ENCODE measurements at places on chromosomes 4 and X.

GRCh38 chrX:475926-476723 is 89.4 kb upstream of the PPP2R3B start:
- no peak for DNase-seq

GRCh38 chr4:15757054-15757453 is 21.1 kb upstream of the CD38 start:
- DNase-seq, result no peak

DNA sequence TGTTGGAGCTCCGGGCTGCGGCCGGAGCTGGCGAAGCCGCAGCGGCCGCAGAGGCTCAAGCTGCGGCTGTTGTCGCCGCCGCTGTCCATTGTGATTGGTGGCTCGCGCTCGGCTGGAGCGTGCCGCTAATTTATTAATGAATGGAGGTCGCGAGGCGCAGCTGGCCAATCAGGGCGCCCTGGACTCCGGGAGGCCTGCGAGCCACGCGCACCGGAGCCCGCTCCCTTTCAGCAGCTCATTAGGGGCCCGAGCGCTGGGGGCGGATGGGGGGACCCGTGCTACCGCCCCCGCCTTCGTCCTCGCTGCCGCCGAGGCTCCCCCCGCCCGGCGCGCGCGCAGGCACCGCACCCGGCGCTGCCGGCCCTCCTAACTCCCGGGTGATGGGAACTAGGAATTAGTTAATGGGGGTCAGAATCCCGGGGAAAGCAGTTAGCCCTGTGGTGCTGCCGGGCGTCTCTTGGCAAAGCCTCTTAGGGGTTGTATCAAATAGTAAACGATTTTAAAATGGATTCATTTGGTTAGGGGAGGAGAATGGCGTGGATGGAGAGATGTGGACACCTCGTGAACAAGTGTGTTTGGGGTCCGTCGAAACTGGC is 589 bp upstream of the NEUROG2 start:
- no peak for DNase-seq

GRCh38 chrX:39204945-39205344 is 403.7 kb downstream of the MID1IP1 start:
- DNase-seq, result no peak

- no peak for DNase-seq
Observed at GRCh38 chr4:6513678-6514077, 41.3 kb upstream of the PPP2R2C start.

GRCh38 chr4:186807808-186808629 is 84.4 kb upstream of the FAT1 start:
- no peak for DNase-seq

DNA sequence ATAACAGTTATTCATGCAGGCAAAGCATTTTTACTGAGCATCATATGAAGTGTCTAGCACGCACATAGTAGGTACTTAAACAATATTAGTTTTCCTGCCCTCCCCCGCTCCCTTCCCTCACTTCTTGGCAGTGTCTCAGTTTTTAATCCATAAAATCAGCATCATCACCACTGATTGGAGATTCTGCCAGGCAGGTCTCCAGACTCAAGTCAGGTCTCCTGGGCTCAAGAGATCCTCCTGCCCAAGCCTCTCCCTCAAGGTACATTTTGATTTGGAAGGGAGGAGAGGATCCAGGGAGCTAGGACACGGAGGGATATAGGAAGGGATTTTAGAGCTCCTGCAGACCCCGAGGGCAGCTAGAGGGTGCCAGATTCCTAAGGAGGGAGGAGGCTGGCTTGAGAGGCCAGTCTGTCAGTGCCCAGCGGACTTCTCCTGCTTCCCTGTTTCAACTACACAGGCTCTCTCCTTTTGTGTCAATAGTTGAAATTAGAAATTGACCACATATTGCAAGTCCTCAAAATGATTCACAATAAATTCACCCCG is 4.4 kb upstream of the FAT1 start:
- peak; percentile 78 for DNase-seq

DNA sequence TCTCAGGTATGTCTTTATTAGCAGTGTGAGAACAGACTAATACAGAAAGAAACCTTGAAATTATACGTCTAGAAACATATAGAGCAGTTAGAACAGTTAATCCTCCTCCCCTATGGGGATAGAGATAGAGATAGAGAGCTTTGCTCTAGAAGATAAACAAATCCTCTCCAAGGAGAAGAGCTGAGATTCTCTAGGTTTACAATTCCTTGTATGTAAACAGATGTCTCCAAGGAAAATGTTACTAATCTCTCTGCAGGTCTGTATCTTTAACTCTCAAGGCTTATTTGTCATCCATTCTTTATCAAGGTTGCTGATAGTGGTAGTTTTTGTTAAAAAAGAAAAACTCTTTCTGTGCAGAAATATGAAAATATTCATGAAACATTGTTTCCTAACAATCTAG is 282.1 kb upstream of the GIMD1 start:
- DNase-seq, result no peak

- DNase-seq, result peak; percentile 26
Observed at GRCh38 chr4:169658975-169659715, 38.8 kb downstream of the CLCN3 start.

GRCh38 chr4:163693776-163694175 is 199.3 kb downstream of the TMA16 start:
- no peak for DNase-seq

DNA sequence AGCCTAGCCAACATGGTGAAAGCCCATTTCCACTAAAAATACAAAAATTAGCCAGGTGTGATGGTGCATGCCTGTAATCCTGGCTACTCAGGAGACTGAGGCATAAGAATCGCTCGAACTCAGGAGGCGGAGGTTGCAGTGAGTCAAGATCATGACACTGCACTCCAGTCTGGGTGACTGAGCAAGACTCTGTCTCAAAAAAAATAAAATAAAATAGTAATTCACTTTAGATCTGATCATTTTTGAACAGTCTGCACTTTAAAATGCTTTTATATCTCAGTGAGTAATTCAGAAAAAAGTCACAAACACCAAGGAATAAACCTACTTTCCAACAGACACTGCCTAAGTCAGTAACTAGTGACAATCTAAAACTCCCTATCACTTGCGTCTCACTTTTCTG is 25.6 kb upstream of the CORIN start:
- DNase-seq, result no peak

DNA sequence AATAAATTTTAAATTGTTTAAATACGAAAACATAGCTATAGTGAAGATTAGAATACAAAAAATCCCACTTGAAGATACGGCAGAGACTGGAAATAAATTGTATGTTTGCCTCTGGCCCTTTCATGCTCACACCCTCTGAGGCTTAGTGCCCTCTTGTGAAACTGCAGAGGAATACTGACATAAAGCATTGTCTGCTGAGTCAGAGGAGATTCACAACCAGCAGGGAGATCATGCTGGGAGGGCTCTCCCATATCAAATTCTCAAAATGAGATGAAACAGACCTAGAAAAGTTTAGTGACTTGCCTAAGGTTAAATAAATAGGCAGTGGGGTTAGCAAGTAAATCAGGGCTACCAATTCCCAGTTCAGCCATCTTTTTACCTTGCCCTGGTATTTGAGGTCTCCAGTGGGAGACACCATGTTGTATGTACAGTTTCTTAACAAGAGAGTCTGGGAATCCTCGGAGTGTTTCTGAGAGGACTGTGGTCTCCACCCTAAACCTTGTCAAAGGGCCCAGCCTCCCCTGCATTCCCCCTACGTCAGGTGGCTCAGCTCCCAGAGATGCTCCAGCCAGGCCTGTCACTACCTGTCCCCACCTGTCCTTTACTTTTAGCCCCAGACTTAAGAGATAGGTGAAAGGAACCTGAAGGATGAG is 581.4 kb upstream of the DIPK2B start:
- DNase-seq, result peak; percentile 43

DNA sequence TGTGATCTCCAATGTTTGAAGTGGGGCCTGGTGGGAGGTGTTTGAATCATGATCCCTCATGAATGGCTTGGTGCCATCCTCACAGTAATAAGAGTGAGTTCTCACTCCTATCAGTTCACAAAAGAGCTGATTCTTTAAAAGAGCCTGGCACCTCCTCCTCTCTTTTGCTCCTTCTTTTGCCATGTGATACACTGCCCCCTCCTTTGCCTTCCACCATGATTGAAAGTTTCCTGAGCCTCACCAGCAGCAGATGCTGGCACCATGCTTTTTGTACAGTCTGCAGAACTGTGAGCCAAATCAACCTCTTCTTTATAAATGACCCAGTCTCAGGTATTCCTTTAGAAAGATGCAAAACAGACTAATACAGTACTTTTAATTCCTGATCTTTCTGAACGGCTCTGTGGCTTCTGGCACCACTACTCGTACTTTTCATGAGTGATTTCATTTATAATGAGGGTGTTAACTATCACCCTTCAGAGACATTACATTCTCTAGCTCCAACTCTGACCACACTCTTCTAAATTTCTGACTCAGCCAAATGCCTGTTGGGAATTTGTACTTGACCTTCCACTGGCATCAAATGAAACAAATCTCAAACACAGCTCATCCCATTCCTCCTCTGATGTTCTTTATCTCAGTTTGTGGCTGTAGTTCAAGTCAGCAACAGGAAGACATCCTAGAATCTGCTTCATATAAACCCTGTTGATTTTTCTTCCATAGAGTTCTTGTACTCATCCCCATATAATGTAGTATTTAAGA is 4.2 kb downstream of the UFSP2 start:
- DNase-seq, result no peak

- no peak for DNase-seq
Observed at GRCh38 chr4:40595981-40596380, 33.7 kb downstream of the RBM47 start.

GRCh38 chr4:3098346-3098745 is 23.9 kb downstream of the HTT start:
- DNase-seq, result no peak

DNA sequence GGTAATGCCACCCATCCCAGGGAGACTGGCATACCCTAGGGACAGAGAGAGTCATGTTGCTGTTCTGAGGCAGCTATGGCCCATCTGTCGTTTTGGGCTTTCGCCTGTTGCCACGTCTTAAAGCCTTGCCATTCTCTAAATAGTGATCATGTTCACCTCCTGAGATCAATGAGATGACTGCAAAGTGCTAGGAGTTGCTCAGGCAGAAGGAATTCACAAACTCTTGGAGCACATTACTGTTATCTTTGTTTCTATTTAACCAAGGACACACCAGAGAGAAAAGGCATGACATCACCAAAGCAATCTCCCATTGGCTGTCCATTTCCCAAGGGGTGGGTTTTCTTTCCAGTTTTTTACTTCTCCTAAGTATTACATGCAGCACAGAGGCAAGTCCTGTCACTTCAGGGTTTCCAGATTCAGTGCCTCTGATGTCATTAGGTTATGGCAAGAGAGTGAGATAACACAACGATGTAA is 37.1 kb upstream of the SETD7 start:
- no peak for DNase-seq

GRCh38 chr4:122882857-122883735 is 39.3 kb downstream of the NUDT6 start:
- no peak for DNase-seq

DNA sequence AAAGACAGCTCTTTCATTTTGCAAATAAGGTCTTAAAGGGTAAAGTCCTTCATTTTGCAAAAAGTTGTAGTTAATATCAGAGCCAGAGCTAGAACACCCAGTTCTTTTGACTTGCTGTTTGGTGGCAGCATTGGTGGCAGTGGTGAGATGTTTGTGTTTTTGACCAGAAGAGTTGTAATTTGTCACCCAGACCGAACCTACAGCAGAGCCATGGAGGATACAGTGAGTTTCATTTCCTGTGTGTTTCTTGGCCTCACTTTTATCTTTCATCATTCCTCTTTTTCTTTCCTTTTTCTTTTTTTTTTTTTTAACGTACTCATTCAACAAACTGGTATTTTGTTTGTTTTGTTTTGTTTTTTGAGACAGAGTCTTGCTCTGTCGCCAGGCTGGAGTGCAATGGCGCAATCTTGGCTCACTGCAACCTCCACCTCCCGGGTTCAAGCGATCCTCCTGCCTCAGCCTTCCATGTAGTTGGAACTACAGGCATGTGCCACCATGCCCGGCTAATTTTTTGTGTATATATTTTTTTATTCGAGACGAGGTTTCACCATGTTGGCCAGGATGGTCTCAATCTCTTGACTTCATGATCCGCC is 116.4 kb downstream of the AFF1 start:
- DNase-seq, result peak; percentile 50

GRCh38 chrX:2831471-2832228 is 2.9 kb downstream of the GYG2 start:
- no peak for DNase-seq

DNA sequence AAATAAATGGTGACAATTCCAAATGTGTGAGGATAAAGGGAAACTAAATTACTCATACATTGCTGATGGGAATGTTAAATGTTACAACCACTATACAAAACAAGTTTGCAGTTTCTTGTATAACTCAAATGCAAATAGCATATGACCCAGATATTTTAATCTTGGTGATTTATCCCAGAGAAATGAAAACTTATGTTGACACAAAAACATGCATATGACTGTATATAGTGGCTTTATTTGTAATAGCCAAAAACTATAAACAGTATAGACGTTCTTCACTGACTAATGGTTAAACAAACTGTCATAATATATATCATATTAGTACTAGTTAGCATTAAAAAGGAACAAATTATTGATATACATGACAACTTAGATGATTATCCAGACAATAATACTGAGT is 619.2 kb downstream of the PDHA2 start:
- no peak for DNase-seq

DNA sequence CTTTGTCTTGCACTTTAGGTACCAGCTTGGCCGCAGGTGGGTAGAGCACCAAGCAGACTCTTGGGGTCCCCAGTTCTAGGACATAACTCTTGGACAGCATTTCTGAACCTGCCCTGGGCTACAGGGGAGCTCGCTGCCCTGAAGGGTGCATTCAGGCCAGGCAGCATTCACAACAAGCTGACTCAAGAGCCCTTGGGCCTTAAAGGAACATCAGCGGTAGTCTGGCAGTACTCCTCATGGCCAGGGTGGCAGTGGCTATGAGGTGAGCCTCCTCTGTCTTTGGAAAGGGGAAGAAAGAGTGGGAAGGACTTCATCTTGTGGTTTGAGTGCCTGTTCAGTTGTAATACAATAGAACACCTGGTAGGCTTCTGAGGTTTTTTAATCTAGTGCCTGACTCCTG is 24.8 kb upstream of the SMARCA5 start:
- no peak for DNase-seq

DNA sequence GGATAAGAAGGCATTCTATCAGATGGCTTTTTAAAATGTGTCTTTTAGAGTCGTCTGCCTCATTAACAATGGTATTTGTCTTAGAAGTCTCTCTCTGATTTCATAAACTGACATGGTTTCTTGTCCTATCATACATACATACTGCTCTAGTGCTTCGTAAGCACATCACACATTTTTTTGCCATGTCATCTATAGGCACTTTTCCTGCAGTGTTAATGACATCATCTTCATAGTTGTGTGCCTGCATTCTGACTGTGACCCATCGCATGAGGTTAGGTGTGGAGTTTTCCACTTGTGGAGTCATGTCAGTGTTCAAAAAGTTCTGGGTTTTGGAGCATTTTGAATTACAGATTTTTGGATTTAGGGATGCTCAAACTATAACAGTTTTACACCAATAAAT is 361.6 kb upstream of the SPOCK3 start:
- no peak for DNase-seq

Measured in SJSA1 (cell line).